ENCODE measurements at places on chromosomes 6 and 20.

- no peak for DNase-seq
Measured at GRCh38 chr6:16735014-16735413, 26.2 kb downstream of the ATXN1 start.

- no peak for DNase-seq
Measured at GRCh38 chr6:5325173-5325572, 63.9 kb downstream of the FARS2 start.

- no peak for DNase-seq
Measured at GRCh38 chr20:36360429-36360828, 54.3 kb downstream of the DLGAP4 start.

DNA sequence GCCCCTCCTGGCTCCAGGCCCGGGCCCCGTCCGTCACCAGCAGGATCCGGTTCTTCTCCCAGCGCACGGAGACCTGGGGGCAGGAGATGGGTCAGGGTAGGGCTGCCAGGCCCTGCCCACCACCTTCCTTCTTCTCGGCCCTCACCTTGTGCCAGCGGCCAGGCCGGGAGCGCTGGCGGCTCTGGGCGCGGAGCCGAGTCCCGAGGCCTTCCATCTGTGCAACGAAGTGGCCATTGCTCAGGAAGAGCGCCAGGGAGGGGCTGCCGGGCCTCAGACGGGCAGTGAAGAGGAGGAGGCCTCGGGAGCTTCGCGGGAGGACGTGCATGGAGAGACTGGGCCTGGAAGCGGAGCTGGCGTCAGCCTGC is 7.9 kb downstream of the ADRM1 start:
- no peak for DNase-seq

GRCh38 chr20:32116079-32116521 is 6.6 kb downstream of the TM9SF4 start:
- DNase-seq: no peak

- DNase-seq: no peak
Measured at GRCh38 chr20:10332656-10333415, 101.2 kb downstream of the MKKS start.

DNA sequence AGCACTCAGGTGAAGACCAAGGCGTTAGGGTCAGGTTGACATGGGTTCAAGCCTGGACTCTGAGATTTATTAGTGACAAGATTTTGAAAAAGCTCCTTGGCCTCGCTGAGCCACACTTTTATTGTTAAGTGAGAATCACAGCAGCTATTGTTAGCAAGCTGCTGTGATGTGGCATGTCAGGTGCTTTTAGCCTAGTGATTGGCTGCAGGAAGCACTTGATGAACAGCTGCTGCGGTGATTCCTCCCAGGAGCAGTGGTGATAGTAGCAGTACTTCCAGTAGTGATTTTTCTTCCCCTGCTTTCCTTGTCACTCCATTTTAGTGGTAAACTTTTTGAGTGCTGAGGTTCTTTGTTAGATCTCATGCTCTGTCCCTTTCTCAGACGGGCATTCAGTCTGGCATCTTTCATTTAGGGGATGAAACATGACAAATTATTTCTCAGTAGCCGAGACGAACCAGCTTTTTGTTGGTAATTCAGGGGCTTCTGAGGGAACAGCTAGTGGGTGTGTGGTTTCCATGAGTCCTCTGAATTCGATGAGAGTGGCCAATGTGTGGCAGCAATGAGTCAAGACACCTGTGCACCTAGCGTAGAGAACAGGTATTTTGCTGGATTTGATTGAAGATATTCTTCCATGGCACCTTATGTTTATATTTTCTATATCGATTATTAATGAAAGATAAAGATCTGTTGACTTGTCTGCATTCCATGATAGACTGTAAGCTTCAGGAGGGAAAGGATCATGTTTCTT is 696.7 kb downstream of the DHX35 start:
- no peak for DNase-seq

DNA sequence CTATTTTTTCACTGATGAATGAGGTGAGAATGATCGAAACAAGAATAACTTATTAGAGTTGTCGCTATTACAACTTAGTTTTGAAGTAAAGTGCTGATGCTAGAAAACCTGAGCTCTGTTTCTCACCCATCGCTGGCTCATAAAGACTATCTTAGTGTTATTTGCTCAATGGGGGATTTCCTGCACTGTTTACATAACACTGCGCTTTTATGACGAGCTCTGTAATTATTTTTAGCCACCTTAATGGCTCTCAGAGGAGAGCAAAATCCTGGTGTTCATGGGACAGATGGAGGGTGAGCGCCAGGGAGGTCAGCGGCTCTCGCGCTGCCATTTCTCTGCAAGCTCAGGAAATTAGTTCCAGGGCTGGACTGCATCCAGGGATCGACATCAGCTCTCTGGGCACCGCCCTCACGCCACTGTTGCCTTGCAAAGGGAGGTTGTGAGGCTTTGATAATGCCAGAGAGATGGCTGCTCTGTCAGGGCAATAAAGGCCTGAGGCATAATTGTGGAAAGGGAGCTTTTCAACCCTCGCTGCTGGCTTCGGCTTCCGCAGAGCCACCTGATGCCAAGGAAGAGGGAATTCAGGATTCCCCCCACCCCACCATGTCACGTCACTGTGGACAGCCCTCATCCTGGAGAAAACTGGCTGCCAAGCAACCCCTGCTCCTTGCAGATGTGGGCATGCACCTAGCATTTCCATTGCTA is 72.0 kb downstream of the DACT2 start:
- no peak for DNase-seq

GRCh38 chr6:13480631-13481501 is 6.5 kb downstream of the GFOD1 start:
- DNase-seq: no peak

GRCh38 chr6:122652431-122652830 is 42.2 kb downstream of the PKIB start:
- DNase-seq: no peak

DNA sequence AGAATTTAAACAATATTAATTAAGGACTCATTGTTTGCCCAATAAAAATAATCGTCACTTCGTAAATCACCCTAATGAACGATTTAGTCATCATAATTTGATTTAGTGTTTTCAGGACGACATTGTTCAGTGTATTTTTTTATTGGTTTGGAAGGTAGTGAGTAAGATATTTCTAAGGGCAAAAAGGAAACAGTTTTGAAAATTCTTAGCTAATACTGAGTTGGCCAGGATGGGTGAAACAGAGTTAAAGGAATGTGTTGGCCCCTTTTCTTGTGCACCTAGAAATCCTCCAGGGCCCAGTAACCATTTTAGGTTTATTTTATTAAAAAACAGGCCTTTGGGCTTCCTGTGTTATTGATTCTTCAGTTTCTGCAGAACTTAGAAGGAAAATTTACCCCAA is 25.3 kb downstream of the ANKS1A start:
- no peak for DNase-seq

GRCh38 chr6:154909821-154910220 is 85.3 kb upstream of the TIAM2 start:
- DNase-seq: no peak

GRCh38 chr6:160333841-160334240 is 14.3 kb upstream of the SLC22A3 start:
- DNase-seq: no peak

DNA sequence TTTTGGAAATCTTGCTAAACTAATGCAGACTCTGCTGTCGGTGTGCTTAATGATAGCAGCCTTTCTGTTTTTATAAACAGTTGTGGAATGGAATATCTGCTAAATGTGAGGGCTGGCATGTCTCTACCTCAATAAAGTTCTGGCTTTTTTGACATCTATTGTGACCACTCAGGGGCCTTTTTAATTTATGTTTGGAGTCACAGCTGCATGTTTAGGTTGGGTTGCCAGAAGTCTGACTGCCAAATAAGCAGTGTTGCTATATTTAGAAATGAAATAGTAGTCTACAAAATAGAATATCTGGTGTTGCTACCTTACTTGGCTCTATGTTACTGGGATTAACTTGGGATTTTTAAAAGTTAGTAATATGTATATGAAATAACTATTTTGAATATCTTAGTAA is 125.1 kb upstream of the LOC128125822 start:
- DNase-seq: no peak

DNA sequence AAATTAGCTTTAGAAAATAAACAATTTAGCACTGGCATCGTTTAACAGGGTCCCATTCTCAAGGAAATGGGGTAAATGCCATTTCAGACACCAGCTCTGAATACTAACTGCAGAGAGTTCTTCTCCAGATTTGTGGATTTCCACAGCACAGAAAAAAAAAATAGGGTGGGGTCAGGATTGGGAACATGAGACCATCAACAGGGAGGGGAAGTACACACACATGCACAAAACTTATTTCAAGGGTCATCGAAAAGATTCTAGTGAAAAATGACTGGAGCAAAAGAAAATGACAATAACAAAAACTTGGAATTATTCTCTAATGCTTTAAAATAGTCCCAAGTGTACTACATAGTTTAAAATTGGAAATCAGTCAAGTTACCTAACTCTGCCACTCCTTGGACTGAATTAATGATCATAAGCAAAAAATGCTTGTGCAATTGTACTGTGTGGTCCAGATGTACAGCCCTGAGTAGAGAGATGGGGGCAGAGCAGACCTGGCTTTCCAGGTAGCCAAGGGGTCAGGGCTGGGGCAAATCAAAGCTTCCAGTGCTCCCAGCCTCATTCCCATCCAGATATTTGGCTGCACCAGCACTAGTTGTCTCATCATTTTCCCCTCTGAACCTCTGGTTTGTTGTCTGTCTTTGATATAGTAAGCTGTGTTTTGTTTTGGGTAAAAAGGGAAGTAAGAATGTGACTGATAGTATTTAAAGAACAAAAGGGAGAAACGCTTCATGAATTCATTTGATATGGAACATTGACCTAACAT is 152.4 kb downstream of the SOBP start:
- DNase-seq: no peak

DNA sequence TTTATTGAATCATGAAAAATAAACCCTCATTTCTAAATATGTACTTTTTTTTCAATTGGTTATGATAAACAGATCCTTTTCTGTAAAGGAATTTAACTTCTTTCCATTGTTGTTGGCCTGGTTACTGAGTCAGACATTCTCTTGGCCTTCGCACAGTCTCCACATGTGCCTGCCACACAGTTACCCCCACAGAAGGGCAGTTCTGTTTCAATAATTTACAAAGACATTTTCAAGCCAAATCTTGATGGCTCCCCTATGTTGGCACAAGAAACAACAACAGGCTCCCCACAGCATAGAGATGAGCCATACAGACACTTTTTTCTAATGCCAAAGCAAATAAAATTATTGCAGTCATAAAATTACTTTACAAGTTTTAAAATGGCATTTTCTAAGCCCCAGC is 55.6 kb upstream of the BEND6 start:
- DNase-seq: no peak

DNA sequence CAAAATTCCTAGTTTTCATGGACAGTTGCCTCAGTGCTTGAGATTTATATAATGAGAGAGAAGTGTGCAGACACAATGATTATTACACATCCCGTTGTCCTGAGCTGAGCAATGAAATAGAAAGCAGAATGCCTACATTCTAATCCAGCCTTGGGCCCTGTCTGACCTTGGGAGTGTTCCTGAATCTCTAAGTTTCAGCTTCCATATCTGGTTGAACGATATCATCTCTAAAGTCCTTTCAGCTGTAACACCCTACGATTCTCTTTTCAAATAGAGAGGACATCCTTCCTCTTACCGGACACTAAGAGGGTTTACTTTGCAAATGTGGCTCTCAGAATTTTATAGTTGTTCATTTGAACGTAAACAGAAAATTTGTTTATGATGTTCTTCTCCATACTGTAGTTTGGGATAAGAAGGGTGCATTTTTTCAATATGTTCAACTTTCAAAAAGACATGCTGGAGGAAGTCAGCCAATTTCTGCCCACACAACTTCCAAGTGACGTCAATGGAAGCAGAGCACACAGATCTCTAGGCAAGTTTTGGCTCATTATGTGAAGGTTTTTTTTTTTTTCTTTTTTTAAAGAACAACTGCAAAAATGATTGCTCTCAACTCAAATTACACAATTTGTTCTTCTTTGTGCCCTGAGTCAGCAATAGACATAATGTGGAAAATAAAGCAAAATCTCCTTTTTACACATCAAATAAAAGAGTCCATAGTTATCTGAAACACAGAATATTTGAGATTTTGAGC is 50.4 kb downstream of the PDE7B start:
- no peak for DNase-seq

GRCh38 chr6:144931172-144932035 is 646.3 kb downstream of the UTRN start:
- peak; percentile 5 for DNase-seq

DNA sequence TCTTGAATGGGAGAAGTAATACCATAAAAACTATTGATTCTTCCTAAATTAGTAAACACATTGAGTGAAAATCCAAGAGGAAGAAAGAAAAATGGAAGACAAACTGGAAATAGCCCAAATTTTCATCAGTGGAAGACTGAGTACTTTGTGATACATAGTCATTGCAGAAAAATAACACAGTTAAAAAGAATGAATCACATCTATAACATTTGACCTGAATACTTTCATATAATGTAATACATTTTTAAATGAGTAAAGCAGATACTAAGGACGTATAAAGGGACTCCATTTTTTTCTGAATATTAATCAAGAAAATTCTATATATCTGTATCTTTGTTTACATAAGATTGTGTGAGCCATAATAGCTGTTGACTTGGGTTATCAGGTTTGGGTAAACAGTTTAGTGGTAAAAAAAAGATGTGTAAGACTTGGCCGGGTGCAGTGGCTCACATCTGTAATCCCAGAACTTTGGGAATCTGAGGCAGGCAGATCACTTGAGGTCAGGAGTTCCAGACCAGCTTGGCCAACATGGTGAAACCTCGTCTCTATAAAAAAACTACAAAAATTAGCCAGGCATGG is 4.3 kb upstream of the SLC17A2 start:
- no peak for DNase-seq

DNA sequence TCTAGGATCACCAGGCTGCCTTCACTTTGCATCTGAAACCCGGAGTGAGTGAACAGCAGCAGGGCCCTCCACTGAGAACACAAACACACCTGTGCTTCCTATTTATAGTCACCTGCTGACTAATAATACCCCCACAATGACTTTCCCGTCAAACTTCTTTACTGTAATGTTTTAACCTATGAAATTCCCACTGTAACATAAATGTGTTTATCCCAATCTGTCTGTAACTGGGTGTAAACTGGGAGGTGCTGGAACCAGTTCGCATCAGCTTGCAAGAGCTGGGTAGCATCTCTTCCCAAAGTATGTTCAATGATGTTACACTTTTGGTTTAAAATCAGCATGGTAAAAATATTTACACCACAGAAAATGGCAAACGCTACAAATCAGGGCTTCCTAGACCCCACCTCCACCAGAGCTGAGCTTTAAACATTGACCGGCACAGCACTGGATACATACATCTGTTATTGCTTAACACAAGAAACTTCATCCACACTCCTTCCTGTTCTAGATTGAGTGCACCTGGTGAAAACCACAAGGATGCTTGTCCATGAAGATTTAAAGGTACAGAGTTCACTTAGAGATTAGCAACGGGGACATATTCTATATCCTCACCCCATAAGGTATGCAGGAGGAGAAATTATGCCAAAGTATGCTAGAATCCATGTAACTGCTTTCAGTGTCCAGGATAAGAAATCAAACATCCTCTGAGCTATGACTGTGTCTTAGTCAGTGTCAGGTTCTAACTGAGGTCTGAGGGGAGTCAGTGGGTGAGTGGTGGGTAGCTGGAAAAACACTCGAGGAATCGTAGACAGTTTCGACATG is 79.0 kb downstream of the ALDH8A1 start:
- no peak for DNase-seq
